ENCODE measurements at places on chromosomes 1 and 21.

DNA sequence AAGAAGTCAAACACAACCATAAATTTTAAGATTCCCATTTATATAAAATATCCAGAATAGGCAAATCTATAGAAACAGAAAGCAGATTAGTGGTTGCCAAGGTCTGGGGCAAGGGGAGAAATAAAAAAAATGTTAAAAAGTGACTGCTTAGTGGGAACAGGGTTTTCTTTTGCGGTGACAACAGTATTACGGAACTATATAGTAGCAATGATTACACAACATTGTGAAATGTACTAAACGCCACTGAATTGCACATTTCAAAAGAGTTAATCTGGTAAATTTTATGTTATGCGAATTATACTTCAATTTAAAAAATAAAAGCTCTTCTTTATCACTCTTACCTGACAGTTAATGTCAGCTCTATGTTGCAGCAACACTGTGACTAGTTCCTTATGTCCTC lies 105.2 kb downstream of the ACBD6 start:
- no peak for DNase-seq

- no peak for DNase-seq
These were observed 40.6 kb downstream of the LHX4 start for GRCh38 chr1:180270530-180271271.

DNA sequence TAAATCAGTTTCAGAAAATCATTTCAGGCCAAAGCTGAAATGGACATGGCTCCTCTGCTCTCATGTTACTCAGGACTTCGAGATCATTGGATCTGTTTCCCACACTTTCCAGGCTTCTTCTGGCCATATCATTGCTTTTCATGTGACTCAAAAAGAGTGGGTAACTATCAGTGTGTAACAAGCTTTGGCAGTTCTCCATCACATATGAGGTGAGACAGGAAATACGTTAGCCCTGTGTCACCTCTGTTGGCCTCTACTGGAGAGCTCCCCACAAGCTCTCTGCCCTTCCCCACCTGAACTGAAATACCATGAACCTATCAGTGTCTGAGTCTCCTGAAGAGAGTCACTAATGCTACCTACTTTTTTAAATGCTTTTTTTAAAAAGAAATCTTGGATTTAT lies 128.2 kb downstream of the LBR start:
- DNase-seq, result no peak

DNA sequence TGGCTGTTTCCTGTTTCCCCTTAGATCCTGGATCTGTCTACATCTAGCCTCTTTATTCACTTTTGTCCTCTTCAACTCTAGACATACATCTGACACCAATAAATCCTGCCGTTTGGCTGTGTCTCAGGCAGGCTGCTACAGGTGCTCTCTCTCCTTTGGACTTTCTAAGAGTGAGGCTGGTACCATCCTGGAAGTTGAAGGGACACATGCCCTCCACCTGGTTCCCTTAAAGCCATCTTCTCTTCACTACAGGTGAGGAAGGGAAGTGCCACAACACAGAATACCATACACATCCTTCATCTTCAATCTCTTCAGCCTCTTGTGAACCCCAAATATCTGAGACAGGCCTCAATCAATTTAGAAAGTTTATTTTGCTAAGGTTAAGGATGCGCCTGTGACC lies 137.9 kb downstream of the BACH1 start:
- DNase-seq, result no peak

DNA sequence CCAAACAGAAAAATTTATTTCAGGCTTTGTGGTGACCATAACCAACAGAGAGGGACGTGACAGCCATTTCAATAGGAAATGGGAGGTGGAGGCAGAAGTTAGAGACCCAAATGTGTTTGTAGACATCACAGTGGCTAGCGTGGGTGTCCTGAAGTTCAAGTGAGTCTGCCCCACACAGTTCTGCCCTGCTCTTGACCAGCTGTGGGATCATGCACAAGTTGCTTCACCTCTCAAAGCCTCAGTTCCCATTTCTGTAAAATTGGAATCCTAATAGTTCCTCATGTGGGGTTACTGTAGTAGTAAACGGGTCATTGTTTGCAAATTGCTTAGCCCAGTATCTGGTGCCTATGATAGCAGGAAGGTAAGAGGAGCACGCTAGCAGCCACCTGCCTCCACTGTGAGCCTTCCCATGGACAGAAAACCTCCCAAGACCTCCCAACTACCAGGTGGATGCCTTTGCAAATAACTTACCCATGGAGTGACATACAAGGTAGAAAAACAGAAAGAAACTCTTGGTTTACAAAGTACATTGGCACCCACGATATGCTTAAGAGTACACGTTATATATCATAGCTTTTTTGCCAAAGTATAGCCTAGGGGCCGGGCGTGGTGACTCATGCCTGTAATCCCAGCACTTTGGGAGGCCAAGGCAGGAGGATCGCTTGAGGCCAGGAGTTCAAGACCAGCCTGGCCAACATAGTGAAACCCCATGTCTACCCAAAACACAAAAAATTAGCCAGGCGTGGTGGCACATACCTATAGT lies 29.1 kb downstream of the FHAD1 start:
- DNase-seq, result no peak

GRCh38 chr21:46562964-46563607 lies 41.8 kb downstream of the S100B start:
- DNase-seq, result no peak

DNA sequence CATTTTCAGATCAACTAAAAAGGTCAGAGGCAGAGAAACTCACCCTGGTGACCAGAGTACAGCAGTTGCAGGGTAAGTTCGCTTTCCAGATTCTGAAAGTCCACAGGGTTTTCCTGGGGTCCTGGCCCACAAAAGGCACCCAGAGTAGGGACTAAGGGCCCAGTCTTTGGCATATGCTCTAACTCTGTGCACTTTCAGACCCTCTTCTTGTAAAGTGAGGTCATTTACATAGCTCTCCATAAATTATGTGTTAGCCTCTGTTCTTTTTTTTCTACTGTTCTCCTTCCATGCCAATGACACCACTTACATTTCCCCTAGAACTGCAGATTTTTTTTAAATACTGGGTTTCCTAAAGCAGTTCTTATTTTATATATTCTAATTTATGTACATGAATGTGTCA lies 6.3 kb downstream of the C1orf74 start:
- DNase-seq, result no peak

DNA sequence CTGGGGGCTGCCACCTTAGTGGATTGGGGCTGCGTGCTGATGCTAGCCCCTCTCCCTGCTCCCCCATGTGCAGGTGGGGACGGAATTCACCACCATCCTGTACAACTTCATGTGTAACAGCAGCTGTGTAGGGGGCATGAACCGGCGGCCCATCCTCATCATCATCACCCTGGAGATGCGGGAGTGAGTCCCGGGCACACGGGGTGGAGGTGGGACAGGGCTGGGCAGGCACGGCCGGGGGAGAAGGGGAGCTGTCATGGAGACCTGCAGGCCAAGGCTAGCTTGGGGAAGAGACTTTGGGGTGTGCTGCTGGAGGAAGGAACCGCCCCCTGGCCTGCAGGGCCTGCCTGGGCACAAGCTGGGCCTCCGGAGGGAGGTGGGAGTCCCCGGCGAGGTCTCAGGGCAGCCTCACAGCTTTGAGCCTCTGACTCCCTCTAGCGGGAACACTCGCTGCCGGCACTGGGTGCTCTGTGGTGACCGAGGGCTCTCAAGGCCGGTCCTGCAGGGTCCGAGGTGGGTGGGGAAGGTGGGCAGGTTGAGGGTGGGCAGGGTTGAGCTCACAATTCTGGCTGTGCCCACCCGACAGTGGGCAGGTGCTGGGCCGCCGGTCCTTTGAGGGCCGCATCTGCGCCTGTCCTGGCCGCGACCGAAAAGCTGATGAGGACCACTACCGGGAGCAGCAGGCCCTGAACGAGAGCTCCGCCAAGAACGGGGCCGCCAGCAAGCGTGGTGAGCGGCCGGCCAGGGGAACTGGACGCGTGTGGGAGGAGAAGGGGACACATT lies 25.0 kb upstream of the CCDC27 start:
- DNase-seq, result no peak

DNA sequence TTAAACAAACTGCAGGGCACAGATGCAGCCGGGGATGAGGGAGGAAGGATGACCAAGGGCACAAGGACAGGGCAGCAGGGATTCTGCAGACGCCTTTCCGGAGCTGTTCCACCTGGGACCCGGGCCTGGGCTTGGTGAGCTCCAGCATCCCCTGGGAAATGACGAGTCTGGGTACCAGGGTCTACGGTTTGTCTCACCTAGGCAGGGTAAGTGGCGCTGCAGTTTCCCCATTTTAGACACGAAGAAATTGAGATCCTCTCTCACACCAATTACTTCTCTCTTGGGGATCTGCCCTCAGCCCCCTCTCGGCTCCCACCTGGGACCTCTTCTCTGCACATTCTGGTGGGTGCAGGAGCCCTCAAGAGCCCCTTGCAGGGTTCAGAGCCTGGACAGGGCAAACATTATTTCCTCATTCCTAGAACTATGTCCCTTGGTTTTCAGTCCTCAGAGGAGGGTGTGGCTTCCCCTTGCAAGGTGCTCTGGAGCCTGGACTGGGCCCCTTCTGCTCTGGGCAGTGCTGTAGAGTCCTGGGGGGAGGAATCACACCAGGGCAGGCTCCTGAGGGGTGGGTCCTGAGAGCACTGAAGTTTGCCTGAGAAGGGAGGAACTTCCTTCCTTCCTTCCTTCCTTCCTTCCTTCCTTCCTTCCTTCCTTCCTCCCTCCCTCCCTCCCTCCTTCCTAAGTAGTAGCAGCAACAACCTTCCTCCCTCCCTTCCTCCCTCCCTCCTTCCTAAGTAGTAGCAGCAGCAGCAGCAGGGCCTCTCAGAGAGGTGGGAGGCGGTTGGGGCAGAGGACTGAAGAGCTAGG lies 16.0 kb downstream of the RAP1GAP start:
- DNase-seq, result no peak

DNA sequence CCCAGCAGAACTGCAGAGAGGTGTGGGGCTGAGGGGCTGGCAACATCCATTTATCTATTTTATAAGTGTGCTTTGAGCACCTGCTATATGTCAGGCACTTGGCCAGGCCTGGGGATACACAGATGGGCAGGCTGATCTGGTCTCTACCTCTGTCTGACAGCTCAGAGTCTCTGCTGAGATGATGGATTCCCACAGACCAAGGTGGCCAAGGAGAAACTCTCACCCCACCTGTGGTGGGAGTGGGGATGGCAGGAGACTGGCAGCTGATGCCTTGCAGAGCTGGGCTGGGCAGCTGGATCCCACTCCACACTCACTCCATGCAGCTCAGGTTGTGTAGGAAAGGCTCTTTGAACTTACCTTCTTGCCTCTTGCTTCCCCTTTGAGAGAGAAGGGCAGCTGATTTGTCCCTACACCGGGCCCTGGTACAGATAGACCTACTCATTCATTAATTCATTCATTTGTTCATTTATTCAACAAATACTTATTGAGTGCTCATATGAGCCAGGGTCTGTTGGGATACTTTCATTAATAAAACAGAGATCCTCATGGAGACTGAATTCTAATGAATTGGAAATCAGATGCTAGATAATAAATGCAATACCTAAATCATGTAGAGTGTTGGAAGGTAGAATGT lies 9.0 kb downstream of the ADORA1 start:
- no peak for DNase-seq

GRCh38 chr1:1599935-1600860 lies at the start of gene FNDC10:
FNDC10 (minus strand) TSS chr1:1600135; CDS start chr1:1600015, 120 bp downstream.
- DNase-seq, result no peak

DNA sequence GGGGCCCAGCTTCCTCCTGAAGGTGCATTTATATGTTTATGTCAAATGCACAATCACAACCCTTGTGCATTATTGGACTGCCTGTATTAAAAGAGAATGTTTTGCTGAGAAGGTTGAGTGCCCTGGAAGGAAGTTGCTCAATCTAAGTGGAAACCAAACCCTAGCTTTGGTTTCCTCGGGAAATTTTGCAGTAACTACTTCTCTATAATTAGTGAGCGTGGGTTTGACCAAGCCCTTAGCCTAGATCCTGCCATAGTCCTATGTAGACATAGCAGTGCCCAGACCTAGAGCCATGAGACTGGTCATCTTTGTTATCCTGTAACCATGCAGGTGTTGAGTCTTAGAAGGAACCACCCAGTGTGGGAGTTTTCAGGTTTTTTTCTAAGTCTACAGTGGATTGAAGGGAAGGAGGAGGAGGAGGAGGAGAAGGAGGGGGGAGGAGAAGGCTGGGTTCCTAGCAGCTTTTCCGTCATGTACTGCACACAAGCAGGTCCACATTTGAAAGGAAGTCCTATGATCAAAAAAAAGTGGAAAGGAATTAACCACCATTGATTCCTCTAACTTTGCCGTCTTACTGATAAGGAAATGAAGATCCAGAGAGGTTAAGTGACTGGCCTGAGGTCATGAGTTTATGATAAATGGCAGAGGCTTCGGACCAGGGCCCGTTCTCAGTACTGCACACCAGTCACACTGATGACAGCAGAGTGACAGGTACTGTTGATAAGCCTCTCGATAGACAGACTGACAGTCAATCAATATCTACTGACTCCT lies 72.2 kb upstream of the LYST start:
- peak; percentile 24 for DNase-seq

DNA sequence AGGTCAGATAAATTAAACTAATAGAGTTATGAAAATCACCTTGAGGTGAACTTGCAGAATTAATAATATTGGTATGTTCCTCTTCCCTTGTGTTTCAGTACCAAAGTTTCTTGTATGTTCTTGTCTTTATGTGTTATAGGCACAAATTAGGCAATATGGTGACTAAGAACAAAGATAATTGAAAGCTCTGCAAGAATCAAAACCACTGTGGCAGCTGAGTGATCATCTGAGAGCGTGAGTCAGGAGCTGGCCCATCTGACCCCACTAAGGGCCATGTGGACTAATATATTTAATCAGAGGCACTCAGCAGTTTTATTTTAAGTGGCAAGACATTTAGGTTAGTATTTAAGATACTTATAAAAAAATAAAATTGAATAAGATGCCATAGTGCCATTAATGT lies 12.8 kb upstream of the CASQ2 start:
- DNase-seq, result peak; percentile 92

DNA sequence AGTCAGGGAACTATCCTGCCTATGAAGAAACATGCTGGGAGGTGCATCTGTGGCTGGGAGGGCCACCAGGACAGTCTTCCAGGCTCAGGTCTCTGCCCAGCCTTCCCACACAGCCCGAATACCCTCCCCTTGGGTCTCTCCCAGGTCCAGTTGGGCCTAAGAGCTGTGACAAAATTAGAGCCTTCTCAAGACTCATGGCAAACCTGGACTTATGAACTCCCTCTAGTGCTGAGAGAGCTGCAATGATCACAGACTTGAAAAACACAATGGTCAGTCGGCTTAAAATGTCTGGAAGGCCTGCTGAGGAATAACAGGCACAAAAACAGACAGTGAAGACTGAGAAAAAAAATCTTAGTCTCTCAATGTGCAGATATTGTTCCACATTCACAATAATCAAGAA lies 325.1 kb downstream of the BRINP2 start:
- DNase-seq, result no peak

DNA sequence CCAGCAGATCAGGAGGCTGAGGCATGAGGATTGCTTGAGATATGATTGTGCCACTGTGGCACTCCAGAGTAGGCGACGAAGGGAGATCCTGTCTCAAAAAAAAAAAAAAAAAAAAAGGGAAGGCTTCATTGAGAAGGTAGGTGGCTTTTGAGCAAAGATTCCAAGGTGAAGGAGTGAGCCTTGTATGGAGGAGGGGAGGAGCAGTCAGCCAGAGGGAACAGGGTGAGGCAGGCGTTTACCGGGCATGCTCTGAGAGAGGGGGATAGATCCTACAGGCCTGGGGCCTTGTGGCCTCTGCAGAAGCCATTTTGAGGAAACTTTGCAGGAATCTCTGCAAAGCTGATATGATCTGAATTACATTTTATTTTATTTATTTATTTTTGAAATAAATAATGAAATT lies 5.1 kb upstream of the HDAC1 start:
- DNase-seq, result no peak
